Ovary (tissue), 10 donors: ENCODE measurements at places on chromosomes 3 and 15. TPM values are rescaled to one million over a fixed set of nuclear protein-coding genes. Genes with fewer than 3 reads are reported as not detected.

RRP9 gene
- 20.0 TPM for total RNA-seq

PLSCR2 gene
- not detected for total RNA-seq

TWF2 gene
- total RNA-seq = 34.0 TPM

RAB6B gene
- total RNA-seq = 0.50 TPM

RAD51 gene
- 0.41 TPM for total RNA-seq

ROPN1 gene
- total RNA-seq = not detected

TPRG1 gene
- 20.2 TPM for total RNA-seq

EFCAB12 gene
- 1.8 TPM for total RNA-seq

GRCh38 chr3:134364061-134364935, 9.9 kb downstream of the AMOTL2 start:
- peak; percentile 94 for DNase-seq

- no peak for DNase-seq
These were observed 34.3 kb downstream of the IGDCC3 start for GRCh38 chr15:65343374-65343981.

GRCh38 chr3:148790851-148791735, 36.5 kb upstream of the CPB1 start:
- DNase-seq = no peak

DNA sequence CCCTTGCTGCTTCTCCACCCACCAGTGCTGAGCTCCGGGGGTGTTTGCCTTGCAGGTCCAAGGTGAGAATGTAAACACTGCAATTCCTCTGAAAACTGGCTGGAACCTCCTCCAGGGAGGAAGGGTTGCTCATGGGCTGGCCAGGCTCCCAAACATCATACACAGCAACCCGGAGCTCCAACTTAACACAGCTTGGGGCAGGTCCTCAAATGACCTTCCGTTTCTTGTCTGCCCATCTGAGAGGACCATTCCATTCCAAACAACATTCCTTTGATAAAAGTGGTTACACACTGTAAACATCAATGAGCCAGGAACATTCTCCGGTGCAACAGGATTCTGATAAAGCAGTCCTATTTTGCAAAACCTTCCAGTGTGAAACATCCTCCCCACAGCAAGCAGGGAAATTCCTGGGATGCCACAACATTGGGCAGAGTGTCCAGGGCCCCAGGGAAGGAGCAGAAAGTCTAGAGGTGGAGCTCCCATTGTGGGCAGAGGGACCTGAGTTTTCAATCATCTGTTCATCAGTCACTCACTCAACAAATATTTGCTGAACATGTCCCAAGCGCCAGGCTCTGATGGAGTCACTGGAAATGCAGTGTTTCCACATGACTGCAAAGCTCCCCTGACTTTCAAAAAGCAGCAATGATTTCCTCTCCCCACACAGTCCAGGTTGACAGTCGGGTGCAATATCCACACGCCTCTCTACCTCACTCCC, 7.3 kb upstream of the HEG1 start:
- DNase-seq = no peak

DNA sequence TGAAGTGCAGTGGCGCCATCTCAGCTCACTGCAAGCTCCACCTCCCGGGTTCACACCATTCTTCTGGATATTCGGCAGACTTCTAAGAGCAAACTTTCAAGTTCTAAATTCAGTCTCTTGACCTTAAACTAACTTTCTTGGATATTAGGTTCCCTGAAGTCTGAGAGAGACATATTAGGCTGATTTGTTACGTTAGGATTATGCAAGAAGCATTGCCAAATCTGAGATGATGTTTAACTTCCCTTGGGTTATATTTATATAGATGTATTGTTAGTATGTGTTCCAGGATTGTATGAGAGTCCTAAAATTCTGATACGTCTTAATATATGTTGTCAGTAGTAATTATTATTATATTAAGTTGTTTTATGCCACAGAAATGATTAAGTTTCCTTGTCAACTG, 80.1 kb downstream of the SLC6A1 start:
- no peak for DNase-seq

GRCh38 chr3:35549690-35550089, 89.6 kb upstream of the ARPP21 start:
- no peak for DNase-seq

DNA sequence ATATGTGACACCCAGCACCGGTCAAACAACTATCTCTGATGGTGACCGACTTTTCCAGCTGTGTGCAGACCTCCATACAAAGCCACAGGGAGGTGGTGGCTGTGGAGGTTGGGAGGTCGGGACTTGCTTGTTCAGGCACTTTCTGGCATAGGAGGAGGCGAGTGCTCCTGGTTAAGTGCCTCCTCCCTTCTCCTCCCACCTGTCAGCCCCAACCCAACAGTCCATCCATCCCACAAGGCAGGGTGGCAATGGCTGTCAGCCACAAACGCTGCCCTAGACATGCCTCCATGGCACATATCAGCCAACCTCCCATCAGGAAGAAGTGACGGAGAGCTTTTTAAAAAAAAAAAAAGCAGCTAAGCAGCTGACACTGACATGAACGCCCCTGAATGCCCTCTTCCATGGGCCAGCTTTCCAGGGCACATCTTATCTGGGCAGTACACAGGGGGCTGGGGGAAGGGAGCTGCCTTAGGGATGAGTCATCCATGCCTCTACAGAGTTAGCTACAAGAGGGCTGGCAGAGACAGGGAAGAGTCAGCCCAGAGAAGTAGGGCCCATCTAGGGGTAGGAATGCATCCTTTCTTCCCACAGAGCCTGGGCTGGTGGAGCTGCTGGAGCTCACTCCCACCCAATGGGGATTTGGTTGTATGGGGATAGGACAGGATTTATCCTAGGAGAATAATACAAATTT, 41.2 kb downstream of the CCDC12 start:
- DNase-seq = peak; percentile 78
